ENCODE measurements at places on chromosomes 5 and 9. TPM values are rescaled to one million over a fixed set of nuclear protein-coding genes. Genes with fewer than 3 reads are reported as not detected.

PCDHGB7 gene
- 2.1 TPM for total RNA-seq

DNA sequence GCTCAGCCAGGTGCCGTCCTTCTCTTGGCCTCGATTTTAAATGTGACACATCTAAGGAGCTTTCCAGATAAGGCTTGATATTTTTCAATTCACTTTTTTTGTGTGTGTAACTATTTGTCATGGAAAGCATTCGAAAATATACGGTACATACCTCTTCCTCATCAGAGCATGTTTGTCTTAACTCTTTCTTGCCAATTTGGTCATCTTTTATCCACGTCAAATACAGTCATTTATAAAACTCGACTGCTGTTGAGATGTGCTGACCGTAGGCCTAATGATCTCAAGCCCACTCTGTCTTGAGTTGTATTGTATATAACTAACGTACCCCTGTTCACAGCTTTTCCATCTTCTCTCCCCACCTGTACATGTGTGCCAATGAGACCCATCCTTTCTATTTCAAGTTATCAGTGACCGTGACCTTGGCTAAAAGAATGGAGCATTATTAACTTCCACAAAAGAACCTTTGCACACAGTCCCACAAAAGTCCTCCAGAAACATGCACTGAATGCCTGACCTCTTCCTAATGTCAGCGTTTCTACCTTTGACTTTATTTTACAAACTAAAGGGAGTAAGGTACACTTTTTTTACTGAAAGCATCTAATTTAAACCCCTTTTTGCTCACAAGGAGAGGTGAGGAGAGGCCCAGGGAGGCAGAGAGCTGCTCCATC, 61.6 kb downstream of the IPPK start:
- DNase-seq, result no peak

IL5 gene
- total RNA-seq, result not detected

DNA sequence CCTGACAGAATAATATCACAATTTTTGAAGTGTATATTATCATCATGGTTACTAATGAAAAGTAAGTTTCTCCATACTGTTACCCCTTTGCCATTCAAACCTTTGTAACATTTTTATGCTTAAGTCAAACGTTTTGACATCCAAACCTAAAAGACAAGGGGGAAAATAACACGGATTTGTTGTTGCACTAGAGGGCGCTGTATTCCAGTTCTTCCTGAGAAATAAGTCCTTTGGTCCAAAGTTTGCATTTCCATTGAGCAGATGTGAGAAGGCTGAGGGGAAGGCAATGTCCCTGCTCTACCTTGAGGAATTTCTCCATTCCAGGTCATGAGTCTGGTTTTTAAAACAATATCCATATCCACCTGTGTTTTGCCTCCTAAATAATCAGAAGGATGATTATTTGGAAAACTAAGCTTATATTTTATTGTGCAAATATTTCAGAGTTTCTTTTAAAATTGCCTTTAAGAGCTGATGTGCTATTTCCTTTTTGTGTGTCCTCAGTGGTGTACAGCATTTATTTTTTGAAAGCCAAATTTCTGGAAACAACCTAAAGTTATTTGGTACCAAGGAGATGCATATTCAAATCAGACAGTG, 9.7 kb downstream of the LECT2 start:
- peak; percentile 85 for DNase-seq

DNA sequence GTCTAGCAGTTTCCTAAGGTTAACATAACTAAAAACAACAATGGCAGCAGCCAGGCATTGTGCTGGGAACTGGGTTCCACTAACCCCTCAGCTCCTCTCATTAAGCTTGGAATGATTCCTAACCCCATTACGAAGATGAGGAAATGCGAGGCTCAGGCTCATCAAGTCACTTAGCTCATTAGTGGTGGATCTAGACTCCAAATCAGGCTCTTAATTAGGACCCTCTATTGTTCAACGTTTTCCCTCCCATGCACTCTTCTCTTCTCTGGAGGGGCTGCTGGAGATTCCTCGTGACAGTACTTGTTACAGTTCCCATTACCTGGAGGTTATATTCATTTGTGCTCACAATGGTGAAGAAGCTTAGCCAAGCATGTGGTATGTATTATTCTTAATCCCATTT, 6.5 kb downstream of the TAS2R1 start:
- no peak for DNase-seq

- no peak for DNase-seq
These were observed 17.2 kb downstream of the GNPDA1 start for GRCh38 chr5:141995656-141996055.

GRCh38 chr5:179595916-179596315, 27.6 kb downstream of the HNRNPH1 start:
- DNase-seq, result no peak
